ENCODE measurements at places on chromosomes 2 and 18. TPM values are rescaled to one million over a fixed set of nuclear protein-coding genes. Genes with fewer than 3 reads are reported as not detected.

The AQP12B gene
- total RNA-seq, result not detected

The RETREG2 gene
- 94.7 TPM for total RNA-seq

The C2orf74 gene
- total RNA-seq, result 4.6 TPM

The HOXD4 gene
- total RNA-seq, result not detected

The SLC9A4 gene
- 0.20 TPM for total RNA-seq

The GPR45 gene
- not detected for total RNA-seq

The MRO gene
- total RNA-seq, result not detected

The MAPK4 gene
- not detected for total RNA-seq

The LYPD6 gene
- total RNA-seq, result not detected

The HTR2B gene
- total RNA-seq, result not detected

The NT5DC4 gene
- total RNA-seq, result not detected

The PPP1R1C gene
- total RNA-seq, result not detected

The ALK gene
- total RNA-seq, result not detected

Measured in T-helper 1 cell treated with Interleukin-12 subunit alpha and Interleukin-12 subunit beta and Interleukin-4 antibody, amounts not matched to agents 30 ng/mL and 1 ng/mL, for 36 hours (primary cell).